ENCODE measurements at places on chromosomes 16 and 17.

DNA sequence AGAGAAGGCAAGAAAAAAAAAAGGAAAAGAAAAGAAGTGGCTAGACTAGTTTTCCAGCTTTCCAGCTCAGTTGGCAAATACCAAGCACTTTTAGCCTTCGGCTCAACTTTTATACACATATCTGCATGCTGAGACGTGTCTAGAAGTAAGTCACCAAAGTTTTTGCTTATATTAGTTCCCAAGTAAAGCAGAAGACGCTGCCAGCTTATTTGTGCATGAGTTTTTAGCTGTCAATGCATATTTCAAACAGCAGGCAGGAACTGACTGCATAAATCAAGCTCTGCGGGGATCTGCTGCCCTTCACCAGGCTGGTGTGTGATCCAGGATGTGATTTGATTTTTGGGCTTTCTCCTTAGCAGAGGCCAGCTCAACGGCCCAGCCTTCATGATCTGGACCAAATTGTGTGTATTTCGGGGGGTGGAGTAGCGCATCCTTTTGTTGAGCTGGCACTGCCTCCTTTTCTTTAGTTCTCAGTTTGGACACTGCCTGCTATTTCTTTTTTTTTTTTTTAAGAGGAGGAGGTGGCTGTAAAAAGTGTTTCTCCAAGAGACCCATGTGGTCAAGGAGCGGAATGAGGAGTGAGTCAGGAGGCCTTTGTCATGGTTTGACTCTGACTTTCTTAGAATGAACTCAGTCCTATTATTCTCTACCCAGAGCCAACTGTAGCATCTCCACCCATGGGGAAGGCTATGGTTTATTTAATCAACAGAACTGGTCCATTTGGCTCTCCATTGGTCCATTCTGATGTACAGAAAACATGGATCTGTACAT is 162.6 kb upstream of the XYLT1 start:
- DNase-seq = peak; percentile 9

- DNase-seq = no peak
These were observed 11.9 kb downstream of the NPTX1 start for GRCh38 chr17:80464486-80464885.

- DNase-seq = peak; percentile 29
These were observed 217.0 kb upstream of the CIBAR2 start for GRCh38 chr16:85329059-85329812.

GRCh38 chr17:66767154-66767933 is 67.6 kb upstream of the CACNG5 start:
- DNase-seq = no peak

DNA sequence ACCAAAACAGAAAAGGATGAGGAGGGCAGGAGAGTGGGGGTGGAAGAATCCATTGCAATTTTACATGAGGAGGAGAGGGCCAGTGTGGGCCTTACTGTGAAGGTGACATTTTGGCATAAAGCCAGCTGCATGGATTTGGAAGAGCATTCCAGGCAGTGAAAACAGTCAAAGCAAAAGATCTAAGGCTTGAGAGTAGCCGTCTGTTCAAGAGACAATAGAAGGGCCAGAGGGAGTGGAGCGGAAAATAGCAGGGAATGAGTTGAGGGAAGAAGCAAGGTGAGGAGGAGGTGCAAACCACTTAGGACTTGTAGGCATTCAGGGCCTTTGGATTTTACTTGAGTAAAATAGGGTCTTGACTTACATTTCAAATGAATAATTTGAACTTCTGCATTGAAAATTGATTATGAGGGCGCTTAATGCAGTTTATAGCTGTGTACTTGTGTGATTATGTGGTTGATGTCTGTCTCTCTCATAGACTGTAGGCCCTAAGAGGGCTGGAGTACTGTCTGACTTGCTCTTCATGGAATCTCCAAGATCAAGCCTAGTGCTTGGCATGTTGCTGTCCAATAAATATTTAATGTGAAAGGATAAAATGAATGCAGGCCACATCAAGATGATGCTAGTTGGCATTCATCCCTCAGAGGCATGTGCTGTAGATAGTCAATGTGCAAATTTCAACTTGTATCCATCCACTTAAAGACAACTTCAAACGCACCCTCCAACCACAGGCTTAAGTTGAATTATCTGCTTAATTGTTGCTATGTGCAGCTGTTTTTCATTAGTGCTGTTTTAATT is 772.1 kb upstream of the RBFOX1 start:
- DNase-seq = no peak

DNA sequence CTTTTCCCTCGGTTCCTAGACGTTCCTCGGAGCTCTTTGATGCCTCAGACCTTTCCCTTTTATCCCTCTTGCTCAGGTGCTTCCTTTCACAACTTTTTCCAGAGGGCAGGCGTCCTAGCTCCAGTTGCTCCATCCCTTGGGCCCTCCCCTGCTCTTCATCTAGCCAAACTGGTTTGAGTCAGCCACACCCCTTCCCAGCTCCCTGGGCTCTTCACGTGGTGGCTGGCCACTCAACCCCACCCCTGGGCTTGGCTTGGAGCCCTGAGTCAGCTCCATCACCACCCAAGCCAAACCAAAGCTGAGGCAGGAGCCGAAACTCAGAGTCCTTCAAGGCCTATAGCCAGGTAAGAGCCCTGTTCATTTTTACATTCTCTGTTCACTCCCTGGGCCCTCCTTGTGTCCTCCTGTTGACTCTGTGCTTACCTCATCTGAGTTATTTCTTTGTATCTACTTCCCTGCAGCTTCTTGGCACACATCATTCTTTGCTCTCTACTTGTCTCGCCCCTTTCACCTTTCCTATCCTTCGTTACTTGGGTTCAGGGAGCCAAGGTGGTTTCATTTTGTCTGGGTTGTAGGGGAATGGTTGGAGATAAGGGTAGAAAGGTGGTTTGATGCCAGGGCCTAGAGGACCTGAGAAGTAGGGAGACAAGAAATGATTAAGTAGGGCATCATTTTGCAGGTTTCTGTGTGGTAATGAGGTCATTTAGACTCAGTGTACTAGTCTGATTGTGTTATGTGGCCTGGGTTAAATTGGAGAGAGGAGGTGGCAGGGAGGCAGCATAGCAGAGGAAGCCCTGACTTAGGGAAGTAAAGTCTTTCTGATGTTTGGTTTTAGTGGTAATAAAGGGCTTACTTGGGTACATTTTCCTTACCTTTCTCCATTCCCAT is 7.6 kb upstream of the PHKG2 start:
- DNase-seq = peak; percentile 35

GRCh38 chr16:66269617-66270332 is 96.7 kb upstream of the CDH5 start:
- DNase-seq = no peak

- DNase-seq = no peak
These were observed 702 bp downstream of the TENT4B start for GRCh38 chr16:50153596-50154419.

DNA sequence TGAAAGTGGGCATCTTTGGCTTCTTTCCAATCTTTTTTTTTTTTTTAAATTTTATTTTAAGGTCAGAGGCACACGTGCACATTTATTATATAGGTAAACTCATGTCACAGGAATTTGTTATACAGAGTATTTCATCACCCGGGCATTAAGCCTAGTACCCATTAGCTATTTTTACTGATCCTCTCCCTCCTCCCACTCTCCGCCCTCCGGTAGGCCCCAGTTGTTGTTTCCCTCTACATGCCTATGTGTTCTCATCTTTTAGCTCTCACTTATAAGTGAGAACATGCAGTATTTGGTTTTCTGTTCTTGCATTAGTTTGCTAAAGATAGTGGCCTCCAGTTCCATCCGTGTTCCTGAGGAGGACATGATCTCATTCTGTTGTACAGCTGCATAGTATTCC is 108.5 kb downstream of the CYB561 start:
- no peak for DNase-seq

- peak; percentile 59 for DNase-seq
These were observed 186.5 kb downstream of the STX8 start for GRCh38 chr17:9389111-9389527.

GRCh38 chr16:80231888-80232287 is 308.9 kb upstream of the DYNLRB2 start:
- DNase-seq = peak; percentile 52

GRCh38 chr17:42623732-42624596 is 14.5 kb downstream of the TUBG1 start:
- DNase-seq = peak; percentile 41

- DNase-seq = no peak
These were observed 2.8 kb downstream of the TOB1 start for GRCh38 chr17:50863221-50863843.

GRCh38 chr17:44925731-44926697 is 10.7 kb upstream of the GFAP start:
- no peak for DNase-seq

DNA sequence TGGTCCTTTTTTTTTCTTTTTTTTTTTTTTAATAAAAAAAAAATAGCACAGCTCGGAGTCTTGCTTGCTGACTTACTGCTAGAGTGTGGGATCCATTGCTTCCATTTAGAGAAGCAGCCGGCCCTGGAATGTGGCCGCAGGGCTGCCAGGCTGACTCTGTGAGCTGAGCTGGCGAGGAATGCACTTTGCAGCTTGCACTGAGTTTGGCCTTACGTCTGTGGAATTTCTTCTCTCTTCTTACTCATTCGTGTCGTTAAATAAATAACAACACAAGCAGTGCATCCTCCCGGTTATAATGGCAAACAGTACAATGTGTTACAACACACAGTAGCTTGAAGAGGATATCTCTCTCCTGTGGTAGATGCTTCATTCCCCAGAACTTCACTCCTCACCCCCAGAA is 69.2 kb downstream of the PRKCB start:
- DNase-seq = peak; percentile 9

GRCh38 chr17:82003411-82004381 is 19.0 kb downstream of the CENPX start:
- DNase-seq = peak; percentile 83

GRCh38 chr16:80563066-80563465 is 22.3 kb downstream of the DYNLRB2 start:
- DNase-seq = no peak

GRCh38 chr16:351804-352520 is 561 bp downstream of the AXIN1 start:
- DNase-seq = no peak

DNA sequence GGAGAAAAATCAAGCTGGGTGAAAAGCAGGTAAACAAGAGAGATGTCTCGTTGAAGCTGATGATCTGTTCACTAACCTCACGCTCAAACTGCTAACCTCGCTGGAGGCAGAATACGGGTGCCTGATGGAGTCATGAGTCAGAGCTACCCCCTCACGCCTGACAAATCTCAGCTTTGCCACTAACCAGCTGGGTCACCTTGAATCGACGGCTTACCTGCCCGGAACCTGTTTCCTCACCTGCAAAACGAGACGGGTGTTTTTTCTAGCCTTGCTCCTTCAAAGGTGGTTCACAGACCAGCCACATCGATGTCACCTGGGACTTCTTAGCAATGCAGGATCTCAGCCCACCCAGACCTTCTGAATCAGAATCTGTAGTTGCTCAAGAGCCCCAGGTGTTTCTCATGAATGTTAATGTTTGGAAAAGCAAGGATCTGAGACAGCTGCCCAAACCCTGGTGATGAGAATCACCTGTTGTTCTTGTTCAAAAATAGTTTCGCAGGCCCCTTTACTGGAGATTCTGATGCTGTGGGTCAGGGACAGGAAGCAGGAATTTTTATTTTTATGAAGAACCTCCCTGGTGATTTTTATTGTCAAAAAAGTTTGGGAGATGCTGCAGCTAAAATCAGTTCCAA is 56.9 kb downstream of the MARCHF10 start:
- DNase-seq = no peak

DNA sequence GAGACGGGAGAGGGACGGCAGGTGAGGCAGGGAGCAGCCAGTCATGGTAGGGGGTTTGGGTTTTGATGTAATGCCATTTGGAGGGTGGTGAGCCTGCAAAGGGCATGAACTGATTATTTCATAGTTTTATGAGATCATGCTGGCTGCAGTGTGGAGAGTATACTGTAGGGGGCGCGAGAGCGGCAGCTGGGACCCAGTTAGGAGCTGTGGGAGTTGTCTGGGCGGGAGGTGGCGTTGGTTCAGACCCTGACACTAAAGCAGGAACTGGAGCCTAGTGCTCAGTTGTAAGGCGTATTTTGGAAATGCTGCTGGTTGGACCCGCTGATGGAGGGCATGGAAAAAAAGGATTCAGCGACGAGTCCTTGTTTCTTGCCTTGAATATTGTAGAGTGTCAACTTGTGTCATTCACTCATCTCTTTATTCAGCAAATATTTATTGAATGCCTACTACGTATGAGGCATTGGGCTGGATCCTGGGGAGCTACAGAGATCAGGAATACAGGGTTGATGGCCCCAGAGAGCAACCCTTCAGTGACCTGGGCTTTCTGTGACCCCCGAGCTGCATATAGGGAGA is 23.7 kb upstream of the KDM8 start:
- DNase-seq = peak; percentile 16

DNA sequence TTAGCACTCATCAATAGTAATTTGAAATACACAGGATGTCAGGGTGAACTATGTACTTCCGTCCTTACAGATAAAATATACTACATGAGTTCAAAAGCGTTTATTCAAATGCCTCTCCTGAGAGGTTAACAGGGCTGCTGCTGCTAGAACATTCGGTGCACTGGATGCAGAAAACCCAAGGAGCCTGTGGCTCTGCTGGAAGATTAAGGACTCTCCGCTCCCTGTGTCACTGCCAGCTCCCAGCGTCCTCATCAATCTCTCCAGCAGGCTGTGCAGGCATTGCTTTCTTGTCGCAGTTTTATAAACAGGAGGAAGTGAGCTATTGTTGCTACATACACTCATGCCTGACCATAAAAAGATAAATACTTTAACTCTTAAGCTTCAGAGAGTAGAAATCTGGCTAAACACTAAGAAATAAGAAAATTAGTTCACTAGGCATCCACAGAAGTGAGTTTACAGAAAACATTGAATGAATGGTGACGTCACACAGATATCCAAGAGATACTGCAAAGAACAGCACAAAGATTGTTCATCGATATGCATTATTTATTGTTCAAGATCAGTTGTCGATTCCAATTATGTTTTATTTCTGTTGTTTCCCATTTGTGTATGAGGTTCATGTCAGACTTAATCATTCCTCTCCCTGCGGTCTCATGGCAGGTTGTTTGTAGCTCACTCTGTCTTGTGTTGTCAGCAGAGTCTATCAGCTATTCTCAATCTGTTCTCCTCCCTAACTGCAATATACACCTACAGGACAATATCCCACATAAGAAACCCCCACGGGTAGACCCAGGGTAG is 127.9 kb upstream of the MON1B start:
- DNase-seq = no peak

DNA sequence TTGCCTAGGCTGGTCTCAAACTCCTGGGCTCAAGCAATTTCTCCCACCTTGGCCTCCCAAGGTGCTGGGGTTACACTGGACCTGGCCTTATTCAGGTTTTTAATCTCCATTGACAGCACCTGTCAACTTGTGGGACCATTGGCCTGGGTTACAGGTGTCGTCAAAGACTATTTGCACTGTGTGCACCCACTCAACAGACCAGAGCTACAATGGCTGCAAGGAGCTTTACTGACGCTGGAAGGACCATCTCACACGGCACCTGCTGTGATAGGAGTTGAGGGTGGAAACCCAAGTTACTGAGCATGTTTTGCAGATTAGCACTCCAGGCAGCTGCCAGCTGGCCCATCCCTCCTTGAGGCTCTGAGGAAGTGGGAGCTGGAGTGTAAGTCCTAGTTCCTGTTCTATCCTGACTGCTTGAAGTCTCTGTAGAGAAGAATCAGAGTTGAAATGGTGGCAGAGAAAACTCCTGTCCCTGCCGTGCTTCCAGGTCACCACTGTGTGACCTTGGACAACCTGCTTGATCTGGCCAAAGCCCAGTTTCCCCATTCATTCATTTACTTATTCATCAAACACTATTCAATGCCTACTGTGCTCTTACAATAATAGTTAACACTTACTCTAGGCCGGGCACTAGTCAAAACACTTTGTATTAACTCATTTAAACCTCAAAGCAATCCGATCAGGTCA is 42.4 kb upstream of the LONP2 start:
- DNase-seq = no peak

- no peak for DNase-seq
These were observed 135.6 kb downstream of the BANP start for GRCh38 chr16:88086571-88087516.
